ENCODE measurements at places on chromosomes 1 and 21.

DNA sequence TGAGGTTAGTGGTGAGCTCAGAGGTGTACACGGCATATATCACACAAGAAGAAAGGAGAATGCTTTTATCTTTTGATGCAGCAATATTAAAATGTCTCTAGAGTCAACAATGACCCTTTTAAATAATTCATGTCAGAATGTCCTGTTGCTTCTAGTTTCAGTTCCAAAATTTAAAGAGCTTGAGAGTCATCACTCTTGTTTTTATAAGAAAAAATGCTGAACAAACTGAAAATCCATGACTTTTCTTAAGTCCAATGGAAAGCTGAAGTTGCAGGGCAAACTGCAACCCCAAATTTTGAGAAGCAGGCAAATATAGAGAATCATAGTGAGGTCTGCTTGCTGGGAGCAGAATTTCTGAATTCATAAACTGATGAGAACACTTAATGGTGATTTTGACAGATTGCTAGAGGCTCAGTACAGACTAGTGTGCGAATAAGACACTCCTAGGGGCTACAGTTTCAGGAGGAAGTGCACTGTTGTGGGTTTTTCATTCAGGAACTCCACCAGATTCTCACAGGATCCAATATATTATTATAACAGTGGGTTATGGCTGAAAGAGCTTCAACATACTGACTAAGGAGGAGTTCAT, 135.1 kb downstream of the CLIC6 start:
- DNase-seq: no peak

GRCh38 chr1:214101246-214101645, 113.5 kb downstream of the PROX1 start:
- no peak for DNase-seq

DNA sequence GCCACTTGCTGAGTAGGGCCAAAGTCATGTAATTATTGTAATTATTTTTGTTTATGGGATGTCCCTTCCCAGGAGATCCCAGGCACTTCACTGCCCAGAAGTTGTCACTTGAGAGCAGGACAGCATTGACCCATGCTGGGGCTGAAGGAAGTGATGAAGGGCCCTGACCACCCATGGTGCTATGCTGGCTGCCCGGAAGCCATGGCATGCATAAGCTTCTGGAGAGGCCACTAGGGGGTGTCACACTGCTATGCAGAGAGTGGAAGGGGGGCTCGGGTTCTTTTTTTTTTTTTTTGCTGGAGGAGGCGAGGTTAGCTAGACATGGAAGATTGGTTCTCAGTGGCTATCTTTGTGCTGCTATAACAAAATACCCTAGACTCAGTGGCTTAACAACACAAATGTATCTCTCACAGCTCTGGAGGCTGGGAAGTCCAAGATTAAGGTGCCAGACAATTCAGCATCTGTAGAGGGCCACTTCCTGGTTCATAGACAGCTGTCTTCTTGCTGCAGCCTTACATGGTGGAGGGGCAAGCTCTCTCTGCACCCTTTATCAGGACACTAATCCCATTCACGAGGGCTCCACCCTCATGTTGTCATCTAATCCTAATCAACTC, 84.9 kb downstream of the CNIH3 start:
- DNase-seq: peak; percentile 41

- no peak for DNase-seq
Measured at GRCh38 chr1:158126425-158126824, 54.3 kb upstream of the CD1D start.

GRCh38 chr1:244218220-244218619, 167.1 kb downstream of the ZBTB18 start:
- no peak for DNase-seq

DNA sequence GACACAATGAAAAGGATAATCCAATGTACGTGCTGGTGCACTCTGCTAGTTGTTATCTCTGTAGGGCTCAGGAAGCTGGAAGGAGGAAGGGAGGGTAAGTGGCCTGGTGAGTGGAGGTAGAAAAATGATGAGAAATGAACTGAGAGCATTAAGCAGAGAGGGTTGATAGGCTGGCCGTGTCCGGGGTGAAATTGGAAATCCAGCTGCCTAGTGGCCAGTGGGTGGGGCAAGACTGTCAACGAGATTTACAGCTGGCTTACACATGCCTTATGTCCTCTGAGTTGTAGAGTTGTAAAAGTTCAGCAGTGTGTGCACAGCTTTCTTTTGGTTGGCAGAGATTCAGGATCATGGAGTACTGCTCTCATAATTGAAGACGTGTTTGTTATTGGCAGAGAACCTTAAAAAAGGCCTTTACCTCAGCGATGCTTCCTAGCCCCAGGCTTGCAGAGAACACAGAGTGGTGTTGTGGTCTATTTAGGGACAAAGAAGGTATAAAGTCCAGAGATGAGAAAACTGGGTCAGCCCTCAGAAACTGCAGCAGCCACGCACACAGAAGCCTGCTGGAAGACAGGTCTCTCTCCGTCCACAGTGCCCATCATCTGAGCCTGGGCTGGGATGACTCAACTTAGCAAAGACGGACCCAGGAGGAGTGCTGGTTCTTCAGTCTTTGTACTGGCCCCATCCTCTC, 132.4 kb downstream of the EDEM3 start:
- DNase-seq: peak; percentile 96

DNA sequence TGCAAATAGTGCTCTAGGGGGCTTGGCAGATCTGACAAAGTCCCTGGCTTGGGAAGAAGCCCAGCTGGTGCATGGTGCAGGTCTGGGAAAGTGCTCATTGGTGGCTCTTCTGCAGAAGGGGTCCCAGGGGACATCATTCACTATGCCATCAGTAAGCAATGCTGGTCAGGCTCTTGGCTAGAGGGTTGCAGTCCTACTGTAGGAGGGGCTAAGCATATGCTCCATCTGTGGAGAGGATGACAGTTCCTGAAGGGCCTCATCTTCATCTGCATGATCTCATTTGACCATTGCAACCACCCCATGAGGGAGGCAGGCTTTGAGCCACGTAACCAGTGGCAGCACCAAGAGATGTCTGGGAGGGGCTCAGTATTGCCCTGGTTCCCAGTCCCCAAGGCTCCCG, 31.5 kb upstream of the VASH2 start:
- no peak for DNase-seq

GRCh38 chr1:156696755-156697154, 8.6 kb downstream of the CRABP2 start:
- no peak for DNase-seq
